ENCODE measurements at places on chromosomes 6 and 20. TPM values are rescaled to one million over a fixed set of nuclear protein-coding genes. Genes with fewer than 3 reads are reported as not detected.

The MAP7 gene
- total RNA-seq = 0.99 TPM

The NELFE gene
- 119 TPM for total RNA-seq

The DCDC2 gene
- not detected for total RNA-seq

The DPM1 gene
- total RNA-seq = 52.2 TPM

The POPDC3 gene
- 0.92 TPM for total RNA-seq

The PRL gene
- not detected for total RNA-seq

The PIM1 gene
- total RNA-seq = 3.7 TPM

The TCF21 gene
- total RNA-seq = 2.1 TPM

The MDC1 gene
- 5.1 TPM for total RNA-seq

Measured in aortic smooth muscle cell (primary cell).